ENCODE measurements at places on chromosomes 12 and 14.

DNA sequence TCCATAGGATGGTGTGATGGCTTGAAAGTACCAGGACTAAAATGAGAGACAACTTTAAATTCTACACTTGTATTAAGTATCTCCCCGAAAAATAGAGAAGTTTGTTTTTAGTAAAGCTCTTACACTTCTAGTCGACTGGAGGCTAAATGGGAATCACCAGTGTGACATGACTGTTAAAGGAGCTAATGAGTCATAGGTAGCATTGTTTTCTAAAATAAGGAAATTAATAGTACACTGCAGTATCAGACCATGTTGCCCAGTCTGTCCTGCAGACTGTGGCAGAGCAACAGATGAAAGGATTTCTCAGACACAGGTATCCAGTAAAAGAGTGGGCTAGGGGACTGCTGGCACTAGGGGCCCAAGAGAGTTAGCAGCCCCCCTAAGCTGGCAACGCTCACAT is 140.1 kb downstream of the TMEM117 start:
- H3K4me1 ChIP-seq = no peaks in the 10 kb centered on the region
- no peak overlapping the region for H3K4me3 ChIP-seq
- no peaks in the 10 kb centered on the region for H3K36me3 ChIP-seq
- no peaks in the 10 kb centered on the region for H3K27me3 ChIP-seq
- H3K27ac ChIP-seq = no peak overlapping the region
- DNase-seq = no peak

- H3K4me1 ChIP-seq = no peaks in the 10 kb centered on the region
- H3K27ac ChIP-seq = no peak overlapping the region
- no peaks in the 10 kb centered on the region for H3K27me3 ChIP-seq
- DNase-seq = no peak
- no peaks in the 10 kb centered on the region for H3K36me3 ChIP-seq
These were observed 166.5 kb upstream of the RASSF8 start for GRCh38 chr12:25792031-25792430.

DNA sequence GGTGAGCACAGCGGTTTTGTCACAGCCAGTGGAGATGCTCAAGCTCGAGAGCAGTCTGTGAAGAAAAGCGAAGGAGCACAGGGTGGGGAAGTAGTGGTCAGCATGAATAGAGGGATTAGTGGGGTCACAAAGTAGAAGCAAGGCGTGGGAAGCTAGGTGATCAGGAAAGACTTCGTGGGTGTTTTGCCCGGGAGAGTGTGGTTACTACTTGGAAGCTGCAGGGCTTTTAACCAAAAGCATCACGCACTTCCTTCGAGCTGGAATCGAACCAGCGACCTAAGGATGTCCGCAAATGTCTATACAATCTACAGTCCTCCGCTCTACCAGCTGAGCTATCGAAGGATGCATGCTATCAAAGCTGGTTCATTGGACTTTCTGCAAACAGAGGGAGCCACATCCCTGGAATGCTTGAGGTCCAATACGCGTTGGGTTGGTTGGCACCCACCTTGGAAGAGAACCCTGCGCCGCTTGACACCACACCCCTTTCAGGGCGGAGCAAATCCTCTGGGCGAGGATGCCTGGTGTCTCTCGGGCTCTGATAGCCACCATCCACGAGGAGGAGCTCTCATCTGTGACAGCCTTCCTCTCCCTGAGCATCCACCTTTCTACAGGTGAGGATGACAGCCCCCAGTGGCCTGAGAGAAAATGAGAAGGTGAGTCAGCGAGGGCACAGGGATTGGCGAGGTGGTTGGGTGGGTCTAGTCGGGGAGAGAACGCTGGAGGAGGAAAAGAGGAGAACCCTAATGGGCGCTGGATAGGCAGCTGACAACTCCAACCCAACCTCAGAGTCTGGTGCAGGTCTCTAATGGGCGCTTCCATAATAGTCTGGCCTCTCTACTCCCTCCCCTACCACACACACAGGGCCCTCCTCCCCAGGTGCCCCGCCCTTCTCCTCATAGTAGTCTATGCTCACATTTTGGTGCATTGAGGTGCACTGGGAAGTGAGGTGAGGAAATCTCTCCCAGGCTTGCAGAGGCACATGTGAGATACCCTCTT is 16.0 kb upstream of the OR6S1 start:
- H3K4me1 ChIP-seq = no peaks in the 10 kb centered on the region
- no peak overlapping the region for H3K4me3 ChIP-seq
- H3K36me3 ChIP-seq = no peaks in the 10 kb centered on the region
- DNase-seq = no peak
- H3K27ac ChIP-seq = no peak overlapping the region
- peaks cover 9% of the 10 kb centered on the region for H3K27me3 ChIP-seq

- no peaks in the 10 kb centered on the region for H3K27me3 ChIP-seq
- peak overlapping the region; percentile 97 for H3K27ac ChIP-seq
- no peaks in the 10 kb centered on the region for H3K36me3 ChIP-seq
These were observed 19.3 kb downstream of the NFKBIA start for GRCh38 chr14:35385042-35385839.

- H3K4me1 ChIP-seq = peaks cover 26% of the 10 kb centered on the region
- no peaks in the 10 kb centered on the region for H3K36me3 ChIP-seq
- no peaks in the 10 kb centered on the region for H3K27me3 ChIP-seq
- H3K27ac ChIP-seq = no peak overlapping the region
- no peak overlapping the region for H3K4me3 ChIP-seq
- no peak for DNase-seq
These were observed 22.7 kb upstream of the CORO1C start for GRCh38 chr12:108753976-108754375.

DNA sequence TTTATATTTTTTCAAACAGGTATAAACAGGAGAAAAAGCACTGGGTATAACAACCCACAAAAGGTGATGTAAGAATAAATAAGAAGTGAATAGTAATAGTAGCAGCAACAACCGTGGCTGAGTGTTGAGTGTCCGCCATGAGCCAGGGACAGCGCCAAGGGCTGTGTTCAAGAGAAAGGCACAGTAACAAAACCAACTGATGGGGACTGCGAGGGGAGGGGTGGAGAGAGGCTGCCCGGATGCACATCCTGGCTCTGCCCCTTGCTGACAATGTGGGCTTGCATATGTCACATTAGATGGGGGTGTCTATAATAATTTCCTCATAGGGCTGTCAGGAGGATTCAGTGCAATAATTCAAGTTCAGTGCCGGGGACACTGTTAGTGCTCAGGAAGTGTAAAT is 912.4 kb downstream of the VRK1 start:
- H3K27me3 ChIP-seq = no peaks in the 10 kb centered on the region
- H3K36me3 ChIP-seq = no peaks in the 10 kb centered on the region
- DNase-seq = no peak
- no peak overlapping the region for H3K4me3 ChIP-seq
- no peaks in the 10 kb centered on the region for H3K4me1 ChIP-seq
- H3K27ac ChIP-seq = no peak overlapping the region

GRCh38 chr12:130961921-130962451 is 8.3 kb downstream of the ADGRD1 start:
- H3K27me3 ChIP-seq = no peaks in the 10 kb centered on the region
- peak; percentile 91 for DNase-seq
- no peak overlapping the region for H3K4me3 ChIP-seq
- H3K4me1 ChIP-seq = peaks cover 17% of the 10 kb centered on the region
- H3K36me3 ChIP-seq = no peaks in the 10 kb centered on the region
- H3K27ac ChIP-seq = peak overlapping the region; percentile 71

GRCh38 chr12:46472893-46473633 is 100.5 kb upstream of the SLC38A2 start:
- H3K4me1 ChIP-seq = peaks cover 30% of the 10 kb centered on the region
- no peaks in the 10 kb centered on the region for H3K27me3 ChIP-seq
- no peaks in the 10 kb centered on the region for H3K36me3 ChIP-seq
- no peak overlapping the region for H3K4me3 ChIP-seq

DNA sequence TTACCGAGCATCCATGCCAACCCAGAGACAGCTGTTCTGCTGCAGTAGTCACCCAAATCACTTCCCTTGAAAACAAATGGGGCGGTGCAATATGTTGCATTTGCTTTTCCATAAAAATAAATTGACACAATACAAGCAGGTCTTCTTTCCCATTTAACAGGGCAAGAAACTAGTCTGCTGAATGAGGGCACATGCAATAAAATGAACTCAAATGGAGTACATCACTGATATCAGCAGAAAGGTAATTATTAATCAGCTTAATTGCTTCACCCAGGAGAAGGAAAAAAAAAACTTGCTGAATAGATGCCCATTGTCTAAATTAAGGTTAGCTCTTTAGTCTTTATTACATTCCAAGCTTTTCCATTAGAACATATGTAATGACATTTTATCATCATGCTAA is 175.1 kb upstream of the GZMB start:
- no peak overlapping the region for H3K4me3 ChIP-seq
- peaks cover 17% of the 10 kb centered on the region for H3K4me1 ChIP-seq
- no peak overlapping the region for H3K27ac ChIP-seq
- H3K27me3 ChIP-seq = no peaks in the 10 kb centered on the region
- no peak for DNase-seq

DNA sequence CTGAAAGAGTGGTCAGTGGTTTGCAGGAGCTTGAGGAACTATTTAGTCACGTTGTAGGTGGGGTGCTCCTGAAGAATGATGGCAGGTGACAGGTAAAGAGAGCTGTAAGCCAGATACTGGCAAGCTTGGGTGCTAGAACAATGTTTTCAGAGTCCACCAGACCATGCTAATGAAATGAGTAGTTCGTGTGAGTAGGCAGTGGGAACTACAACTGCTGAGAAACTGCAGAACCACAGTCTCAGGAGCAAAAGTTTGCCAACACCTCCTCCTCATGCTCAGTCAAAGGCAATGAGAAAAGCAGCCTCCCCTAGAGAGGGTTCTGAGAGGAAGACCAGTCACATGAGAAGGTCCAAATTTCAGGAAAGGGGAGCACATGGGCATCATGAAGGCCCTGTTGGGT is 91.3 kb downstream of the PRKD1 start:
- no peak for DNase-seq
- no peaks in the 10 kb centered on the region for H3K36me3 ChIP-seq
- no peaks in the 10 kb centered on the region for H3K27me3 ChIP-seq
- no peak overlapping the region for H3K27ac ChIP-seq
- no peak overlapping the region for H3K4me3 ChIP-seq
- H3K4me1 ChIP-seq = no peaks in the 10 kb centered on the region

- DNase-seq = no peak
- no peak overlapping the region for H3K4me3 ChIP-seq
- H3K27ac ChIP-seq = no peak overlapping the region
These were observed 278.3 kb downstream of the AKAP6 start for GRCh38 chr14:32607399-32607798.

Data from sigmoid colon (tissue), 7 donors.